ENCODE measurements at places on chromosomes 2 and 18.

DNA sequence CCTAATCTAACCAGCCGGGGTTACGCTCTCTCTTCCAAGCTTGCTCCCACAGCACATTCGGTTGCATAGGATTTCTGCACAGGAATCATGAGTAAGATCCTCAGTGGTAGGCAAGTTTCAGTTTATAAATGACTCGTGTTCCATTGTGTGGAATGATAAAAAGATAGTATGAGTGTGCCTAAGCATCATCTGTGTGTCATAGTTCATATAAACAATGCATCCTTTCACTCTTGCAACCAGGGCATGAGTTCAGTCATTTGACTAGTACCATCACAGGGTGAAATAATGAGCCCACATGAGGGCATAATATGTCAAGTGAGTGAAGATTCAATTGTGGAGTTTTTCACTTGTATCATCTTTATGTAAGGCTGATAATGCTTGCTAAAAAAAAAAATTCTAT lies 417.1 kb upstream of the CDH2 start:
- DNase-seq = no peak

GRCh38 chr2:218262631-218263586 lies 2.1 kb downstream of the GPBAR1 start:
- DNase-seq = no peak

GRCh38 chr2:33207151-33207740 lies 260.5 kb downstream of the LTBP1 start:
- no peak for DNase-seq

GRCh38 chr2:234606896-234607295 lies 110.0 kb upstream of the ARL4C start:
- no peak for DNase-seq

DNA sequence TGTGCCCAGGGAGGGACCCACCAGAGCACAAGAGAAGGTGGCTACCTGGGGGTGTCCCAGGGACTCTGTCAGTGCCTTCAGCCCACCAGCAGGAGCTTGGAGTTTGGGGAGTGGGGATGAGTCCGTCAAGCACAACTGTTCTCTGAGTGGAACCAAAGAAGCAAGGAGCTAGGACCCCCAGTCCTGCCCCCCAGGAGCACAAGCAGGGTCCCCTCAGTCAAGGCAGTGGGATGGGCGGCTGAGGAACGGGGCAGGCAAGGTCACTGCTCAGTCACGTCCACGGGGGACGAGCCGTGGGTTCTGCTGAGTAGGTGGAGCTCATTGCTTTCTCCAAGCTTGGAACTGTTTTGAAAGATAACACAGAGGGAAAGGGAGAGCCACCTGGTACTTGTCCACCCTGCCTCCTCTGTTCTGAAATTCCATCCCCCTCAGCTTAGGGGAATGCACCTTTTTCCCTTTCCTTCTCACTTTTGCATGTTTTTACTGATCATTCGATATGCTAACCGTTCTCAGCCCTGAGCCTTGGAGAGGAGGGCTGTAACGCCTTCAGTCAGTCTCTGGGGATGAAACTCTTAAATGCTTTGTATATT lies 14.0 kb downstream of the ITM2C start:
- DNase-seq = no peak

DNA sequence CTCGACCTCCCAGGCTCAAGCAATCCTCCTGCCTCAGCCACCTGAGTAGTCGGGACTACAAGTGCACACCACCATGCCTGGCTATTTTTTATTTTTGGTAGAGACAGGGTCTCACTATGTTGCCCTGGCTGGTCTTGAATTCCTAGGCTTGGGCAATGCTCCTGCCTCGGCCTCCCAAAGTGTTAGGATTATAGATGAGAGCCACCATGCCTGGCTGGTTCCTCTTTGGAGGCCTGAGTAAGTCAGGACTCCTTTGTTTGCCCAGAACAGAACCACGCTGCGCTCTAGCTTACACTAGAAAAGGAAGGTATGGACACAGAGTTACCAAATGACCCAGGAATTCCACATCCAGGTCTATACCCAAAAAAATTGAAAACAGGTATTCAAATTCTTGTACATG lies 135.9 kb upstream of the SLC1A4 start:
- DNase-seq = no peak

- DNase-seq = no peak
These were observed 88.8 kb upstream of the NYAP2 start for GRCh38 chr2:225310745-225311144.

GRCh38 chr2:20366672-20367116 lies 16.1 kb upstream of the PUM2 start:
- DNase-seq = no peak

- no peak for DNase-seq
These were observed 120.9 kb upstream of the CCDC195 start for GRCh38 chr2:224837066-224837465.

- DNase-seq = no peak
These were observed 90.3 kb downstream of the RTP5 start for GRCh38 chr2:241959751-241960269.

GRCh38 chr2:29073933-29074332 lies 390 bp downstream of the PCARE start:
- DNase-seq = no peak

GRCh38 chr2:119122663-119123062 lies 35.9 kb downstream of the C1QL2 start:
- DNase-seq = no peak

GRCh38 chr2:210399440-210400041 lies 77.0 kb downstream of the LANCL1 start:
- DNase-seq = no peak

DNA sequence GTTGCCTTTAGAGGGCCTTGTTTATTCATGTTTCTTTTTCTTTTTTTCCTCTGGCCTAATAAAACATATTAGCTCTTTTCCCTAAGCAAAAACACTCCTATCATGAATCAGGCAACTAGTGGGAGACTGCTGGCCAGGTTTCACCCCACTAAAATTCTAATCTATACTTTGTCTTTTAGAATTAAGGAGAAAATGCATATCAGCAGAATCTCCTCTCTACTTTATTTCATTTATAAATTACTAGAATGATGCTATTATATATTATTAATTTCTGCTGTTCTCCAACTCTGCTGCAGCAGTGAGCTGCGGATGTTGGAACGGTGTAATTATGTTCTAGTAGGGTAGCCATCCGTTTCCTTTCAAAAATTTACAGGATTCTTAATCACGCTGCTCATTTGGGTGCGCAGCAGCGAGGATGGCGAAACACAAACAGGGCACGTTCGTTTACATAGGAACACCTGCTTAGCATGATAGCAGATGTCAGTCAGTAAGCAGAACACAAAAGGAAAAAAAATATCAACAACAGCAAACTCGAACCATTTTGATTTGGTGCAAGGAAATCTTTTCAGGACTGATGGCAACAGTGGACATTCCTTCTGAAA lies 30.5 kb downstream of the ZEB2 start:
- DNase-seq = no peak

DNA sequence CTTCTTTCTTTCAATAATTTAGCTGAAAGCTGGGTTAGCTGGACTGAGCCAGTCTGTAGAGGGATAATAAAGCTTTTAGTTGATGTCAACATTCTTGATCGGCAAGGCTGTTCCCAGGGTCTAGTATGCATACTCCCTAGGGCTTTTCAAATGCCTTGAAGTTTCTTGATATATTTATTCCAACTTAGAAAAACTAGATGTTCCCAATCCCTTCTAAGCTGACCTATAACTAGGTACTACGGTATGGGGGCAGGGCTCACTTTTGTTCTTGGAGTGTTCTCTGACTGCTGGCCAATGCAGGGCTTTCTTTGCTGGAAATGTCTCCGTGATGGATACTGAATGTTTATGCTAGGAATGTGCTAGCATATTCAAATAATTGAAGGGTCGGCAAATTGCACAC lies 258.6 kb upstream of the TANK start:
- no peak for DNase-seq

Measured in CD4-positive, alpha-beta T cell treated with Interferon gamma for 1 hour (primary cell).